ENCODE measurements at places on chromosomes 13 and 19. TPM values are rescaled to one million over a fixed set of nuclear protein-coding genes. Genes with fewer than 3 reads are reported as not detected.

Gene EHD2
- 41.8 TPM for total RNA-seq

Gene CLC
- total RNA-seq, result not detected

Gene TSPAN16
- total RNA-seq, result not detected

Gene LRRC4B
- 0.57 TPM for total RNA-seq

Gene TNFRSF19
- 0.54 TPM for total RNA-seq

Gene ZNF726
- total RNA-seq, result 7.2 TPM

Gene MBD3L2
- total RNA-seq, result not detected

- H3K27ac ChIP-seq, result no peak overlapping the region
- no peaks in the 10 kb centered on the region for H3K27me3 ChIP-seq
- DNase-seq, result no peak
- H3K4me1 ChIP-seq, result no peaks in the 10 kb centered on the region
- no peak overlapping the region for H3K4me3 ChIP-seq
Measured at GRCh38 chr13:47049276-47049989, 152.6 kb upstream of the HTR2A start.

GRCh38 chr19:50461066-50461875 lies 15.0 kb upstream of the EMC10 start:
- H3K27me3 ChIP-seq, result no peaks in the 10 kb centered on the region
- no peaks in the 10 kb centered on the region for H3K4me1 ChIP-seq
- peak; percentile 54 for DNase-seq
- H3K27ac ChIP-seq, result peak overlapping the region; percentile 44

DNA sequence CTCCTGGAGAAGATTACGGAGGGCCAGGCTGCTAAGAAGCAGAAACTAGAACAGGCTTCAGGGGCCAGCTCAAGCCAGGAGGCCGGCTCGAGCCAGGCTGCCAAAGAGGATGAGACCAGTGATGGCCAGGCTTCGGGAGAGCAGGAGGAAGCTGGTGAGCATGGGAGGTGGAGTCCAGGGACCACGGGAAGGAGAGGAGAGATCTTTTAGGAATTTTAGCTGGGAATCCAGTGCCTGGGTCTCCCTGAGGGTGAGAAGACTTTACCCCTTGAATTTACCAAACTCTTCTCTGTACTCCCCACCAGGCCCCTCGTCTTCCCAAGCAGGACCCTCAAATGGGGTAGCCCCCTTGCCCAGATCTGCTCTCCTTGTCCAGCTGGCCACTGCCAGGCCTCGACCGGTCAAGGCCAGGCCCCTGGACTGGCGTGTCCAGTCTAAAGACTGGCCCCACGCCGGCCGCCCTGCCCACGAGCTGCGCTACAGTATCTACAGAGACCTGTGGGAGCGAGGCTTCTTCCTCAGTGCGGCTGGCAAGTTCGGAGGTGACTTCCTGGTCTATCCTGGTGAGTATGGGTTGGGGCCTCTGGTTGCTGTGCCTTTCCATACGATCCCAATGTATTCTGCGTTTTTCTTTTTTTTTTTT lies 824 bp downstream of the TSEN34 start:
- peaks cover 13% of the 10 kb centered on the region for H3K4me1 ChIP-seq
- no peak for DNase-seq
- H3K36me3 ChIP-seq, result peaks cover 13% of the 10 kb centered on the region
- H3K27me3 ChIP-seq, result no peaks in the 10 kb centered on the region
- H3K4me3 ChIP-seq, result peak overlapping the region; percentile 85

DNA sequence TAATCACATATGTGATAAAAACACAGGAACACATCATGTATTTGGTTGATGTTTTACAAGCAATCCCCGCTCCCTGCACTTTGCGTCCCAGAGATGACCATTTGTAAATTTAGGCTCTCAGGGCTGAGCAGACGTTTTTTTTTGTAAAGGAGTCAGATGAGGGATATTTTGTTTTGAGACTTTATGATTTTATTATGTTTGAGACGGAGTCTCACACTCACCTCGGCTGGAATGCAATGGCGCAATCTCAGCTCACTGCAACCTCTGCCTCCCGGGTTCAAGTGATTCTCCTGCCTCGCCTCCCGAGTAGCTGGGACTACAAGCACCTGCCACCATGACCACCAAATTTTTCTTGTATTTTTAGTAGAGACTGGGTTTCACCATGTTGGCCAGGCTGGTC lies 1.4 kb downstream of the TLE6 start:
- H3K4me1 ChIP-seq, result peaks cover 15% of the 10 kb centered on the region
- H3K36me3 ChIP-seq, result no peaks in the 10 kb centered on the region
- DNase-seq, result no peak
- H3K27me3 ChIP-seq, result no peaks in the 10 kb centered on the region
- no peak overlapping the region for H3K4me3 ChIP-seq
- no peak overlapping the region for H3K27ac ChIP-seq

- H3K4me1 ChIP-seq, result no peaks in the 10 kb centered on the region
- no peak overlapping the region for H3K4me3 ChIP-seq
- H3K27ac ChIP-seq, result no peak overlapping the region
- H3K36me3 ChIP-seq, result no peaks in the 10 kb centered on the region
Measured at GRCh38 chr13:111139873-111140561, 24.9 kb downstream of the ARHGEF7 start.

- H3K36me3 ChIP-seq, result no peaks in the 10 kb centered on the region
- H3K4me3 ChIP-seq, result no peak overlapping the region
- no peaks in the 10 kb centered on the region for H3K27me3 ChIP-seq
- H3K4me1 ChIP-seq, result no peaks in the 10 kb centered on the region
- no peak for DNase-seq
Measured at GRCh38 chr13:106182404-106182803, 353.1 kb downstream of the EFNB2 start.

Measured in Panc1 (cell line).